NB4 (cell line): ENCODE measurements at places on chromosomes 11 and 22.
A peak's percentile ranks its signal among the peaks of the same experiment; 100 is the strongest.

- DNase-seq: no peak
These were observed 11.0 kb downstream of the DDB2 start for GRCh38 chr11:47225552-47226400.

- DNase-seq: no peak
These were observed 182.5 kb downstream of the TTC28 start for GRCh38 chr22:28497188-28497587.

GRCh38 chr11:128784059-128784804 is 82.9 kb downstream of the KCNJ1 start:
- DNase-seq: no peak

GRCh38 chr22:45124176-45124847 is 39.4 kb upstream of the NUP50 start:
- no peak for DNase-seq

DNA sequence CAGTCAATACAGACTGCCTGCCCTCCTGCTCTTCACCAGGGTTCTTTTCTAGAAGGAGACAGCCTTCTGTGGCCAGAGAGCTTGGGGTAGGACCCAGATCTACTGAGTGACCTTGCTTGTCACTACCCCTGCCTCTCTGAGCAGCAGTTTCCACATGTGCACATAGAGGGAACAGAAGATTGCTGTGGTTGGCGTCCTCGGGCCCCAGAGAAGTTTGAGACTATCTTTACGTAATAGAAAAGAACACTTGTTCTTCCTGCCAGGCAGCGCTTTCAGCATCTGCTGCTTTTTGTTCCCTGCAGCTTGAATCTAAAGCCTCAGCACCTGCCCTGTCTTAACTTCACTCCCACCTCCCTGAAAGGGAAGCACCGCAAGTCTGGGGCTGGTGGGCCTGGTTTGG is 1.9 kb upstream of the FKBP2 start:
- peak; percentile 47 for DNase-seq

GRCh38 chr11:102564110-102564509 is 33.6 kb upstream of the MMP7 start:
- peak; percentile 46 for DNase-seq

- DNase-seq: no peak
These were observed 52.1 kb downstream of the NTM start for GRCh38 chr11:131422496-131422895.

DNA sequence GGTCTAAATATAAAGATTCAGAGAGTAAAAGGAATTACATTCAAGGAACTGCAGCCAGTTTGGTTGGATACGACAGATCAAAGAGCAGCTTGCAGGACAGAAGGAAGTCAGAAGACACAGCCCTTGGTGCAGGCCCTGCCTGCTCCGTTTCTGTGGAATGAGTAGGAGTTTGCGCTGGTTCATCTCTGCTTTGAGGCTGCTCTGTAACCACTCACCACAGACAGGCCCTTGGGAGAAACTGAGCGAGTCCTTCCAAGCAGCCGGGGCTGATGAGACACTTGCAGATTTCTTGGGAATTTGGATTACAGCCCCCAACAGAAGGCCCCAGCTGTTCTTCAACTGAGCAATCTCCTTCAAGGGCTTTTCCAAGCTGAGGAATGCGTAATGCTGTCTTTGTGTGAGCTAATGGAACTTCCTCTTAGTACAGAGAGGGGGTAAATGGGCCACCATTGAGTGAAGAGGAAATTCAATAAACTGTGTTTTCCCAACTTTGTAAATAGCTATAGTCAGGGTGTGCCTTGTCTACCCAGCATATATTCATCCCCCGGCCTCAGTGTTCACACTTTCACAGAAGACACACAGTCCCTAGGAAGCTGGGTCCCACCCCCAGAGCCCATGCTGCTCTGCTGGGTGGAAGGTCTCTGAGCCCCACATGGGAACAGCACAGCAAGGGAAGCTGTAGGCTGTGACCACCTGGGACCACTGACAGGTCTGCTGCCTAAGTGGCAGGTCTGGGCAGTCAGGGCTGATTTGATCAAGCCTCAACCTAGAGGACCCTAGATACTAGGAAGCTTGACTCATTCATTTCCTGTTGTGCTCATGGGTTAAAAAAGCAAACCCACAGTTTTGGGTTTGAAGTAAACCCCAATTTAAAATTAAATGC is 16.6 kb downstream of the IL10RA start:
- DNase-seq: peak; percentile 85

- no peak for DNase-seq
These were observed 2.9 kb downstream of the DIXDC1 start for GRCh38 chr11:111939836-111940604.

DNA sequence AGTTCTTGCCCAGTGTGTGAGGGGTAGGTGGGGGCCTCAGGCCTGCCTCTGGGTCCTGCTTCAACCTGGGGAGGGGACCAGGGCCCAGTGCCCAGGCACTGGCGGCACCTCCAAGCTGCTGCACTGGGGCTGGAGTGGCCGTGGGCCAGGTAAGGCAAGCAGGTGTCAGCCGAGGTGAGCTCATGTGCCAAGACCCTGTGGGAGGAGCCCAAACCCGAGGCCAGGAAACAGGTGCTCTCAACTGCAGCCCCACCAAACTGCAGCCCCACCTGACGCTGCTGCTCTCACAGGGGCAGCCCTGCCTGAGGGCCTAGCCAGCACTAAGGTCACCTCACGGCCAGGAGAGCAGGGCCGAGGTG is 18.1 kb upstream of the GNB1L start:
- DNase-seq: no peak

- DNase-seq: peak; percentile 22
These were observed 26.3 kb downstream of the OPCML start for GRCh38 chr11:133506023-133506422.

DNA sequence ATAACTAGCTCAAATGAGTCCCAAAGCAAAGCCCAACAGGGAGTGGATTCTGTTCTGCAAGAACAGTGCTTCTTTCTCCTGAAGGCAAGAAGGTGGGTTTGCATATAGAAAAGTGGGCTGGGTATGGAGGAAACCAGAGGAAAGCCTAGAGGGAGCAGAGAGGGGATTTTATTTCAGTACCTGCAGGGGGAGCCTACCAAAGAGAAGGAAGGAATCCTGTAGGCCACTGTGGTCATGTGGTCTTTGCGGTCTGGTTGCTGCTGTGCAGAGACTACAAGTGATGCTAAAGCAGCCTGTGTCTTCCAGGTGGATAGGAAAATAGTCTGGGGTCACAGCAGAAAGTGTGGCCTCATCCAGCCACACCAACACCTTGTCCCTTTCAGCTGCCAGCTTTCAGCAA is 33.2 kb upstream of the ZBTB16 start:
- peak; percentile 73 for DNase-seq

DNA sequence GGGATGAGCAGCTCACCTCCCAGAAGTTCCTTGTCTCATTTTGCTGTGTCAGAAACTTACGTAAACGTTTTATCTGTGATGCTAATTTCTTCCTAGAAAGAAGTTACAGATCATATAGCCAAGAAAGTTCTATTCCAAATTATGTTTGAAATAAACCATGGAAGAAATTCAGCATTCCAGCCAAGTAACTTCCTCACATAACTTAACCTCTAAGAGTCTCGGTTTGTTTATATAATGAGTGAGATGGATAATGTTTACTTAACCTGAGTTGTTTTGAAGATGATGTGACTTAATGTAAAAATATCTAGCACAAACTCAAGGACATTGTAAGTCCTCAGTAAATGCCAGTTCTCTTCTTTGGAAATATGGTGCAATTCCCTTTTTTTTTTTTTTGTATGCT is 8.9 kb upstream of the MUC15 start:
- no peak for DNase-seq

GRCh38 chr11:114011443-114011842 is 36.5 kb downstream of the HTR3A start:
- no peak for DNase-seq

GRCh38 chr22:17982572-17983141 is 41.7 kb downstream of the MICAL3 start:
- no peak for DNase-seq

DNA sequence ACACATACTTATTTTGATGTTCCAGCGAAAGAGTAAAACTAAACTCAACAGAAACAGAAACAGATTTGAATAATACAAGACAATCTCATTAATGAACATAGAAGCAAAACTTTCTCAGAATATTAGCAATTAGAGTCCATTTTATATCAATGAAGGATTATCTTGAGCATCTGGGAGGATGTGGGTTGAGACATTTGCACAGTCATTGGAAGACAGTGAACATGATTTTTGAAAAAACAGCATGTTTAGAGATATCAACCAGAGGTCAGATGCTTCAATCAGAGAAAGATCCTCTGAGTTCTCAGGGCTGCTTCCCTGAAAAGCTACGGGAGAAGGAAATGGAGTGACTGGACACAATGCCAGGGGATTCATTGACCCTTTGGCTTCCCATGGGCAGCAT is 35.9 kb upstream of the VPREB1 start:
- no peak for DNase-seq

DNA sequence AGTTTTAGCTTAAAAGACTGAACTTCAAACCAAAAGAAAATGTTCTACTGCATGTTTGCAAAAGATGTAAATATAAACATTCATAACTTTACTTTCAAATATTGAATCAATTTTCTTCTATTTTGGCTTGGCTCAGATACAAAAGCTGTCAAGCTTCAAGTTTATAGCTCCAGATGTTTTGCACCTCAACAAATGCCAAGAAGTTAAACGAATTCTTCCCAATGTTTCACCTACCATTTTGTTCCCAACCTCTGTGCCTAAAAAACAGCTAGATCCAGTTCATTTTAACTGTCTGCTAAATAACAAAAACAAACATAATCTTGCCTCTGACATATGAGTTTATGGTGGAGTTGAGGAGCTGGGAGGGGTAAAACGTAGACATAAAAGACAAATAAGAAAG is 76.5 kb downstream of the RAB30 start:
- DNase-seq: no peak

GRCh38 chr11:107770551-107770951 is 58.7 kb upstream of the SLN start:
- DNase-seq: no peak

- no peak for DNase-seq
These were observed 293.5 kb downstream of the TMEM135 start for GRCh38 chr11:87331273-87331672.

GRCh38 chr22:43136801-43137200 is 6.4 kb downstream of the MCAT start:
- no peak for DNase-seq

DNA sequence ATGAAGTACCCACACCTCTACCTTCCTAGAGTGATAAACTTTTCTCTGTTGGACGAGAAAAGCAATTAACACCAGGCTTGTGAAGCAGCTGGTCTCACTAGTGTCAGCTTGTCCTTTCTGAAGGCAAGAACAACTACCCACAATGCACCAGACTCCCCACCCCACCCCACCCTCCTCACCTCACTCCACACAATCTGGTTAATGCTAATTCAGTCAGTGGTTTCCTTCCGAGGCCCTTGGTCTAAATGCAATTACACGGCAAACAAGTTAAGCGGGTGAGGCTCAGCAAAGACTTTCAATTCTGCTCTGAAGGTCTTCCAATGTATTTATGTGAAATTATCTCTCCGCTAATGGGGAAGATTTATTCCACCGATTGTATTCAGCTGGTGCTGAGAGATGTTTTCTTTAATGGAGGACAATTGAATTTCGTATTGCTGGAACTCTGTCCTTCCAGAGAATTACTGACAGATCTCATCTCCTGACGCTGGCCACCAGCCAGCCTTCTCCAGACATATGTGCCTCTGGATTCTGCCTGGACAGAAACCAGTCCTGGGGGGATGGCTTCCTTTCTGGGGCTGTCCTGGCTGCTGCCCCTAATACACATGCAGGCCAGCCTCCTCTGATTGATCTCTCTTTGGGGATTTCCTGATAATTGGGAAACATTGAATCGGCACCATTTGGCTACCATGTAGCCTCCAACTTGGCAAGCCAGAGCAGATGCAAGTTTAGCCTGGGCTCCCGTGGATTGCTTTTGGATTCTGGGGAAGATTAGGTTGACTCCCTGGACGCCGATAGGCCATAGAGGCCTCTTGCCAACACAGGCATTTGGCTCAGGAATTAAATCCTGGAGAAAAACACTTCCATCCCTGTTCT is 165.8 kb upstream of the NARS2 start:
- no peak for DNase-seq

DNA sequence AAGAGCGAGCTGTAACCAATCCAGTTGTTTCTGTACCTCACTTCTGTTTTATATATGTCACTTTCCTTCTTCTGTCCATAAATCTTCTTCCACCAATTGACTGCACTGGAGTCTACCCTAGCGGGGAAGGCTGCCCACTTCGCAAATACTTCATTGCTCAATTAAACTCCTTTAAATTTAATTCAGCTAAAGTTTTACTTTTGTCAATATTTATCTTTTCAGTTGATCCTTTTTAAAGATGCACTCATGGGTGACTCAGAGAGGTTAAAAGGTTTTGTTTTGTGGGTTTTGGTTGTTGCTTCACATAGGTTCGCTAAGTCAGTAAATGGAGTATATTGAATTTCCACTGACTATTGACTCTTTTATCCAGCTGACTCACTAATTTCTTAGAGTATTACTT is 597.2 kb downstream of the DLG2 start:
- peak; percentile 15 for DNase-seq

GRCh38 chr11:34308049-34308912 is 49.5 kb downstream of the ABTB2 start:
- no peak for DNase-seq

- DNase-seq: peak; percentile 19
These were observed 92.7 kb downstream of the FDX1 start for GRCh38 chr11:110522471-110522870.

- DNase-seq: peak; percentile 65
These were observed 398 bp upstream of the FAM89B start for GRCh38 chr11:65571940-65572339.

DNA sequence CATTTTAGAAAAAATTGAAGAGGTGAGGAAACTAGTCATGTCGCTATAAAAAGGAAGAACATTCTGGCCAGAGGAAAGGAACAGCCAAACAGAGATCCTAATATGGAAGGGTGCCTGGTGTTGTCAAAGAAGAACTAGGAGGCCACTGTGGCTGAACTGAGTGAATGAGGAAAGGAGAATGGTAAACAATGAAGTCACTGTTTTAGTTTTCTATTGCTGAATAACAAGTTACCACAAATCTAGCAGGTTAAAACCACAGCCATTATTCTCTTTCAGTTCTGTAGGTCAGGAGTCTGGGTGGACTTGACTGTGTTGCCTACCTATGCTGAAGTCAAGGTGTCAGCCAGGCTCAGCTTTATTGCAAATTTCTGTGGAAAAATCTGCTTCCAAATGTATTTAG is 549.3 kb upstream of the CCDC90B start:
- DNase-seq: no peak

- DNase-seq: no peak
These were observed 607 bp downstream of the CCDC82 start for GRCh38 chr11:96388891-96389719.

DNA sequence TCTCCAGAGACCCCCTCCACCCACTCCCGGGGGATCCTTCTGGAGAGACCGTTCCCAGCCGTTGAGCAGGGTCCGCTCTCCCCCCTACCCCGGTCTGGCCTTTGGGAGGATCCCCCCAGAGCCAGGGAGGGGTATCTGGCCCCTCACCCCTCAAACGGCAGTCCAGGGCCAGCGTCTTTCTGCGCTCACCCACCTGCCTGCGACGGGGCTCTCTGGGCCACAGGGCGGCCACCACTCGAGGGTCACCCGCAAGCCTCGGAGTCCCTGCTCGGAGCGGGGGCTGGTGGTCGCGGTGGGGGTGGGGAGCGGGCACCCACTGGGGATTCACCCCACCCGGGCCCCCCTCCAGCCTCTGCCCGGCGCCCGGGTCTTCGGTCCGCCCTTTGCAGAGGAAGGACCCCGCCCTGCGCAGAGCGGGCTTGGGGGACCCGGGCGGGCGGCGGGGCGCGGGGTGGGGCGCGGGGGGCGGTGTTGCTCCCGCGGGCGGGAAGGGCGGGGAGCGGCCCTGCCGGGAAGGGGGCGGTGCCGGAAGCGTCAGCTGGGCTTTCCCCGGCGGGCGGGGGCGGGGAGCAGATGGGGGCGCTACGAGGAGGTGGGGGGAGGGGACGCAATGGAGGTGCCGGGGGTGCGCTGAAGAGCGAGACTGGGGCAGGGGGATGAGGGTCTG is 16.6 kb downstream of the CRELD2 start:
- DNase-seq: peak; percentile 66
